ENCODE measurements at places on chromosomes 7 and 10. TPM values are rescaled to one million over a fixed set of nuclear protein-coding genes. Genes with fewer than 3 reads are reported as not detected.

Gene ENTPD7
- 3.5 TPM for total RNA-seq

Gene LBX1
- not detected for total RNA-seq

Gene PKD2L1
- total RNA-seq, result not detected

Gene FXYD4
- total RNA-seq, result not detected

Gene ATRNL1
- 4.1 TPM for total RNA-seq

Gene EN2
- not detected for total RNA-seq

Gene EXOC4
- 30.6 TPM for total RNA-seq

Gene PTPRN2
- total RNA-seq, result 2.7 TPM

Gene CACNA2D1
- 54.5 TPM for total RNA-seq

Gene OR6V1
- total RNA-seq, result not detected

Gene VGF
- total RNA-seq, result not detected

Gene BMPER
- 3.8 TPM for total RNA-seq

Gene GIMAP6
- 15.8 TPM for total RNA-seq

All from right atrium auricular region (tissue), 2 donors.